ENCODE measurements at places on chromosomes 4 and X. TPM values are rescaled to one million over a fixed set of nuclear protein-coding genes. Genes with fewer than 3 reads are reported as not detected.

- H3K4me3 ChIP-seq = no peak overlapping the region
- no peaks in the 10 kb centered on the region for H3K27me3 ChIP-seq
- DNase-seq = no peak
- no peak overlapping the region for H3K27ac ChIP-seq
Observed at GRCh38 chrX:48806081-48806480, 4.2 kb downstream of the HDAC6 start.

- H3K27ac ChIP-seq = no peak overlapping the region
- no peaks in the 10 kb centered on the region for H3K27me3 ChIP-seq
- DNase-seq = no peak
- no peak overlapping the region for H3K4me3 ChIP-seq
- no peaks in the 10 kb centered on the region for H3K4me1 ChIP-seq
Observed at GRCh38 chr4:21118301-21118700, 418.0 kb downstream of the PACRGL start.

Gene AKAP14
- total RNA-seq = 1.9 TPM

DNA sequence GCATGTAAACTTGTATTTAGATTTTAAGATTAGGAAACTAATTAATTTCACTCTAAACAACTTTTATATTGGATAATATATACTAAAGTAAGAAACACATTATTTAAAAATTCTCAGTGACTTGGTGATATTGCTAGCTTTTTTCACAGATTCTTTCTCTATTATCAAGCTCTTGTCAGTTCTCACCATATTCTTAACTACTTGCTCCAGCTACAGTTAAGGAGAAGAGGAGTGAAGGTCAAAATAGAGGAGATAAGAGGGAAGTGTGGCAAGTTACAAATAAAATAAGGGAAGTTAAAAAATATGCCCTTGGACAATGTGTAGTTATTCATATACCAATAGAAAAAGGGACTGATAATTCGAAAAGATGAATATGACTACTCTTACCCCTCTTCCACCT lies 34.7 kb upstream of the NAF1 start:
- H3K27ac ChIP-seq = no peak overlapping the region
- no peaks in the 10 kb centered on the region for H3K4me1 ChIP-seq
- H3K27me3 ChIP-seq = no peaks in the 10 kb centered on the region
- no peak for DNase-seq
- no peaks in the 10 kb centered on the region for H3K36me3 ChIP-seq

GRCh38 chr4:178340468-178340867 lies 898.2 kb upstream of the AGA start:
- DNase-seq = no peak
- H3K4me3 ChIP-seq = no peak overlapping the region
- no peaks in the 10 kb centered on the region for H3K27me3 ChIP-seq
- no peak overlapping the region for H3K27ac ChIP-seq

Gene GALNTL6
- total RNA-seq = not detected

DNA sequence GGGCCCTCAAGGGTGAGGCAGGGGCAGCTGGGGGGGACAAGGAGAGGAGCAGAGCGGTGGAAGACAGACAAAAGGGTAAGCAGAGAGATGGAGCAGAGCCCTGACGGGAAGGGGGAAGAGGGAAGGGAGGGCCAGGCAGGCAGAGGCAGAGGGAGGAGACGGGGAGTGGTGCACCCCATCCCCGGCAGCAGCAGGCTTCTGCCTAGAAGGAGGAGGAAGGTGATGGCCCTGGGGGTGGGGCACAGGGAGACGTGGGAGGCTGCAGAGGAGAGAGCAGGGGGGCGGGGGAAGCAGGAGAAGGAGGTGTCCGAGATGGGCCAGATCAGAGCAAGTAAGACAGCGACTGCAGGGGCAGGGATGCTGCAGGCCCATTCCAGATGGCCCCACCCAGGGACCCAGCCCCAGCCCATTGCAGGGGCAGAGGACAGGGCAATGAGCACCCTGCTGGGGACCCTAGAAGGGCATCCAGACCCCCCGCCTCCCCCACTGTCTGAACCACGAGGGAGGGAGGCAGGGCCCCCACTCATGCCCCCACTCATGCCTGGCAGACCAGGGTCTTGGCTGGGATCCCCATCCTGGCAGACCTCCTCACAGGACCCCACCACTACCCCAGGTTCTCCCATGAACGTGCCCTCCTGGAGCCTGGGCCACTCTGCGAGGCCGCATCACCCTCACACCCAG lies 2.7 kb downstream of the L1CAM start:
- no peak overlapping the region for H3K4me3 ChIP-seq
- H3K4me1 ChIP-seq = peaks cover 48% of the 10 kb centered on the region
- no peak overlapping the region for H3K27ac ChIP-seq

Gene RPA4
- total RNA-seq = not detected

- no peaks in the 10 kb centered on the region for H3K27me3 ChIP-seq
- DNase-seq = no peak
- H3K36me3 ChIP-seq = 0 out of 3 replicates have a peak, but pooled peaks cover 2% of the 10 kb centered on the region
- no peaks in the 10 kb centered on the region for H3K4me1 ChIP-seq
- H3K4me3 ChIP-seq = no peak overlapping the region
- H3K27ac ChIP-seq = no peak overlapping the region
Observed at GRCh38 chr4:189293459-189293858, 647.2 kb upstream of the FRG1 start.

DNA sequence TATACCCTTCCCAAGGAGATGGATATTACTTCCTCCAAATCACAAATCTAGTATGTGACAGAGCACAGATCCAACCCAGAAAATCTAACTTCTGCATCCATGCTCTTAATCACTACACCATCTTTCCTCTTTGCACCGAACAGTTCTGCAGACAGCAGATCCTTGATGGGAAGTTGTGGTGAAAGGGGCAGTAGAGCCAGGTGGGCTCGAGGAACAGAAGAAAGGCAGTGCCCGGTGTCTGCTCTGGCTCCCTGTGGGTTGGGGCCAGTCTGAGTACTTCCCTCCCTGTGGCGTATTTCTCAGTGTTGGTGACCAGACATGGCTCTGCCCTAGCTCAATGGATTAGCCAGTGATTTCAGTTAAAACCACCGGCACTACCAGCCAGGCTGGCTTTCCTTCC lies 15.3 kb downstream of the HOPX start:
- H3K27me3 ChIP-seq = no peaks in the 10 kb centered on the region
- DNase-seq = no peak
- H3K4me1 ChIP-seq = no peaks in the 10 kb centered on the region
- H3K36me3 ChIP-seq = no peaks in the 10 kb centered on the region
- H3K4me3 ChIP-seq = no peak overlapping the region
- no peak overlapping the region for H3K27ac ChIP-seq

GRCh38 chrX:47607091-47607490 lies 12.6 kb downstream of the SYN1 start:
- H3K27me3 ChIP-seq = no peaks in the 10 kb centered on the region
- H3K4me1 ChIP-seq = no peaks in the 10 kb centered on the region
- no peak overlapping the region for H3K4me3 ChIP-seq
- no peak for DNase-seq
- no peak overlapping the region for H3K27ac ChIP-seq
- H3K36me3 ChIP-seq = no peaks in the 10 kb centered on the region

DNA sequence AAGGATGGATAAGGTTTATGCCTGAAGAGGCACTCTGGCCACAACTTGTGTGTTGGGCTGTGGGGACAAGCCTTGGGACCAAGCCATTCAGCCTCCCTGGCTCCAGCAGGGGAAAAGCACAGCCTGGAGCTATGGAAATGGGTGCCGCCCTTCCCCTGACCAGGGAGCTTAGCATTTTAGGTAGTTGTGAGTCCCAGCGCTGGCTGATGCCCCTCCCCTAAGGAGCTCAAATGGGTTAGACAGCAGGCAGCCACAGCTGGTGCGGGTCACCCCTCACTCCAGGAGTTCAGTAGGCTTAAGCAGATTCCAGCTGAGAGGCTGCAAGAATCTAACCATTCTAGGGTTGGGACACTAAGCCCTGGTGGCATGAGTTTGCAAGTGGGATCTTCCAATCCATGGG lies 172.9 kb downstream of the KCNIP4 start:
- H3K36me3 ChIP-seq = no peaks in the 10 kb centered on the region
- no peak for DNase-seq
- peaks cover 10% of the 10 kb centered on the region for H3K4me1 ChIP-seq

DNA sequence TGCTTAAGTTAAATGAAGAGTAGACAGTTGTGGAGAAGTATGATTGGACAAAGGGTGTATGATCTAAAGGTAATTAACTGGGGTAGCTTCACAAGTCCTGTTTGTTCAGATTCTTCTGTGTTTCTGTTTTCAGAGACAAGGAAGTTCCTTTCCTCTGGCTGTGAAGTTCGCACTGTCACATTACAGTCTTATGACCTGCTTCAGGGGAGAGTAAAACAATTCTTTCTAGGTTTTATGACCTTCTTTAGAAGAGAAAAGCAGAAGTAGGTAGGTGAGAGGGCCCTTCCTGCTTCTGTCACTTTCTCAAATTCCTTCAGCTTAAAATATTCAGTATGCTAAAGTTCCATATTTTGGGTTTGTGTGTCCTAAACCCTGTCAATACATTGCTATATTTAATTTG lies 211.9 kb downstream of the SOX3 start:
- no peaks in the 10 kb centered on the region for H3K4me1 ChIP-seq
- DNase-seq = no peak
- no peaks in the 10 kb centered on the region for H3K36me3 ChIP-seq

Gene RPGR
- total RNA-seq = 12.1 TPM

- H3K27ac ChIP-seq = no peak overlapping the region
- no peaks in the 10 kb centered on the region for H3K27me3 ChIP-seq
- DNase-seq = peak; percentile 18
- no peaks in the 10 kb centered on the region for H3K4me1 ChIP-seq
Observed at GRCh38 chr4:118772081-118772766, 63.7 kb downstream of the SEC24D start.

GRCh38 chr4:159014859-159015258 lies 88.0 kb upstream of the RAPGEF2 start:
- no peak overlapping the region for H3K4me3 ChIP-seq
- no peak overlapping the region for H3K27ac ChIP-seq
- H3K4me1 ChIP-seq = peaks cover 37% of the 10 kb centered on the region

DNA sequence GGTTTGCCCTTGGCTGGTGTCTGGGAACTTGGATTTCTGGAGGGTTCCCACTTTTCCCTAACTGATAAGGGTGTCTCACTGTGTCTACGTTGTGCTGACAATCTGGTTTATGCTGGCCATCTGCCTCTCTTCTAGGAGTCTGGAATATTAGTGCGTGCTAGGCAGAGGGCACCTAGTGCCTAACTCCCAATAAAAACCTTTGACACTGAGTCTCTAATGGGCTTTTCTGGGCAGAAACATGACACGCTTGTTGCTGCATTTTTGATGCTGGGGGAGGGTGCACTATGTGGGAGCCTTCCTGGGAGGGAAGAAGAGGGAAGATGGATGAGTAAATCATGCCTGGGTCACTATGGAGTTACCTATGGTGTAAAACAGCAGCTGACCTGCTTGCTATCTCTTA lies 16.3 kb upstream of the ZNF41 start:
- no peak overlapping the region for H3K4me3 ChIP-seq
- no peaks in the 10 kb centered on the region for H3K36me3 ChIP-seq

Gene TCEAL3
- not detected for total RNA-seq

Gene EMD
- 14.5 TPM for total RNA-seq

Gene DUSP21
- total RNA-seq = not detected

DNA sequence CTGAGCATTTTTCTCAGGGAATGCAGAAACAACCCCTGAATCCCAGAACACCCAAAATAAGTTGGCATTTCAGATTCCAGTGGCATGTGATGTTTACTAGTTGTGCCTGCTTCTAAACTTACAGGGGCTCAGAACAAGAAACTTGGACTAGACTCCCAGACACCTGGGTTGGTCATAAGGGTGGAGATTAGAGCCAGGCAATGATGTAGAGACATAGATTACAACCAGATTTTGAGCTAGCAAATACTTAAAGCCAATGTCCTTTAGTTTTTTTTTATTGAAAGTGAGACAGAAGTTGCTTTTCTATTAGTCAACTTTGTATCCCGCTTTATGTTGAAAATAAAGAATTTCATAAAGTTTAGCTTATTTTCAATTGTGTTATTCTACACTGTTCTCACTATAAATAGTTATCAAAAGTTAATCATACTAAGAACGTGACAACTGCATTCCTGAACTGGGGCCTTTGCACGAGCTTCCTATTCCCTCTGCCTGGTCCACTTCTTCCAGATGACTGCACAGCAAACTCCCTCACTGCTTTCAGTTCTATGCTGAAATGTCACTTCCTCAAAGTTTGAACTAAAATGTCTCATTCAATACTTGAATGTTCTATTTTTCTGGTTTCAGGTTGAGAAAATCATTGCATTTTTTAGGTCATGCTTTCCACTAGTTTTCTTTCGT lies 224.7 kb upstream of the PPP1R2C start:
- no peak for DNase-seq
- no peaks in the 10 kb centered on the region for H3K36me3 ChIP-seq
- no peak overlapping the region for H3K4me3 ChIP-seq
- H3K4me1 ChIP-seq = no peaks in the 10 kb centered on the region

Gene TRMT10A
- 12.6 TPM for total RNA-seq

- H3K4me1 ChIP-seq = no peaks in the 10 kb centered on the region
- H3K27me3 ChIP-seq = no peaks in the 10 kb centered on the region
Observed at GRCh38 chr4:148151806-148152205, 290.4 kb downstream of the NR3C2 start.

- DNase-seq = no peak
- H3K4me3 ChIP-seq = no peak overlapping the region
- no peaks in the 10 kb centered on the region for H3K4me1 ChIP-seq
- H3K27me3 ChIP-seq = no peaks in the 10 kb centered on the region
- H3K27ac ChIP-seq = no peak overlapping the region
Observed at GRCh38 chr4:74181219-74181618, 23.3 kb downstream of the MTHFD2L start.

DNA sequence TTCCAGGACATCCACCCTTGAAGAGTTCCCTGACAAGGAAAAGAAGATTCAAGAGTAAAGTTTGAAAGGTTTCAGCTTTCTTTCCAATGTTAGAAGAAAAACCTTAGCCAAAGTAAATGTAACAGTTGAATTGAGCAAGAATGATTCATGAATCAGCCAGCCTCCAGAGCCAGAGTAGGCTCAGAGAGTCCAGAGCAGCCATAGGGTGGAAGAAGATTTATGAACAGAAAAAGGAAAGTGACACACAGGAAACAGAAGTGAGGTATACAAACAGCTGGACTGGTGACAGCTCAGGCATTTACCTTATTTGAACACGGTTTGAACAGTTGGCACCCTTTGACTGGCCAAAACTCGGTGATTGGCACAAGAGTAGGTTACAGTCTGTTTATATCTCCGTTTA lies 63.2 kb downstream of the QDPR start:
- DNase-seq = no peak
- no peaks in the 10 kb centered on the region for H3K4me1 ChIP-seq
- no peaks in the 10 kb centered on the region for H3K27me3 ChIP-seq
- H3K4me3 ChIP-seq = no peak overlapping the region
- no peaks in the 10 kb centered on the region for H3K36me3 ChIP-seq

DNA sequence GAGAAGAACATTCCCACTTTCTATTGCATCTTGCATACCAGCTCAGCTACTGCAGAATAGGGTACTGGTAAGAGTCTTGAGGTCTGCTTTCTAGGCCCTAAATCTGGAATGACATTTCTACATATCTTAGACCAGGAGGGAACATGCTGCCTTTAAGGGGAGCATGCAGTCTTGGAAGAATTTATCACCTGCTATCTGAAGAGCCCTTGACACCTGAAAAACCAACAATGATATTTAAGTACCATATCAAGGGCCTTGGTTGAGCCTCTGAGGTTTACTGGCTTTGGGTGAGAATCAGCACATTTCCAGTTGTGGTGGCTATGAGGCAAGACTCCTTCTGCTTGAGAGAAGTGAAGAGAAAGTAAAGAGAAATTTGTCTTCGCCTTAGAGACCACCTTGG lies 436.8 kb upstream of the SPANXN1 start:
- no peak overlapping the region for H3K4me3 ChIP-seq
- H3K27ac ChIP-seq = no peak overlapping the region
- no peaks in the 10 kb centered on the region for H3K4me1 ChIP-seq
- H3K36me3 ChIP-seq = no peaks in the 10 kb centered on the region

- H3K27ac ChIP-seq = no peak overlapping the region
- peaks cover 11% of the 10 kb centered on the region for H3K27me3 ChIP-seq
- H3K36me3 ChIP-seq = no peaks in the 10 kb centered on the region
- DNase-seq = peak; percentile 79
Observed at GRCh38 chr4:185115827-185116232, 27.2 kb upstream of the SLC25A4 start.
